OCI-LY7 (cell line): ENCODE measurements at places on chromosomes 6 and 20. TPM values are rescaled to one million over a fixed set of nuclear protein-coding genes. Genes with fewer than 3 reads are reported as not detected.

The LZTS3 gene
- 4.2 and 5.0 TPM in 2 replicates for total RNA-seq

DNA sequence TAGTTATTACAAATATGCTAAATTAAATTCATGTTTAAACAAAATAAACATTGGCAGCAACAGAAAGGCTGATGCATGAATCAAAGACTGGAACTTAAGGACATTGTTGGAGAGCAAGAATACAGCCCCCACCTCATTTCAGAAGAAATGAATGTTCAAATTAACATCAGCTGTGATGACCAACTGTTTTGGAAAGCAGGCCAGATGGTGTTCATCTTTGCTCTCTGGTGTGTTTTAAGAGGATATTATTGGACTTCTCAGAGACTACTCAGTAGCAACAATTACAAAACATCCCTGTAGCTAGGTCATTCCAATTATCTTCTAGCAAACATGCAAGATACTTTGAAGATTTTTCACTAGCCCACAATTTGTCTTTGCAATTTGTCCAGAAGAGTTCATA lies 118.6 kb upstream of the DOK5 start:
- DNase-seq, result no peak

DNA sequence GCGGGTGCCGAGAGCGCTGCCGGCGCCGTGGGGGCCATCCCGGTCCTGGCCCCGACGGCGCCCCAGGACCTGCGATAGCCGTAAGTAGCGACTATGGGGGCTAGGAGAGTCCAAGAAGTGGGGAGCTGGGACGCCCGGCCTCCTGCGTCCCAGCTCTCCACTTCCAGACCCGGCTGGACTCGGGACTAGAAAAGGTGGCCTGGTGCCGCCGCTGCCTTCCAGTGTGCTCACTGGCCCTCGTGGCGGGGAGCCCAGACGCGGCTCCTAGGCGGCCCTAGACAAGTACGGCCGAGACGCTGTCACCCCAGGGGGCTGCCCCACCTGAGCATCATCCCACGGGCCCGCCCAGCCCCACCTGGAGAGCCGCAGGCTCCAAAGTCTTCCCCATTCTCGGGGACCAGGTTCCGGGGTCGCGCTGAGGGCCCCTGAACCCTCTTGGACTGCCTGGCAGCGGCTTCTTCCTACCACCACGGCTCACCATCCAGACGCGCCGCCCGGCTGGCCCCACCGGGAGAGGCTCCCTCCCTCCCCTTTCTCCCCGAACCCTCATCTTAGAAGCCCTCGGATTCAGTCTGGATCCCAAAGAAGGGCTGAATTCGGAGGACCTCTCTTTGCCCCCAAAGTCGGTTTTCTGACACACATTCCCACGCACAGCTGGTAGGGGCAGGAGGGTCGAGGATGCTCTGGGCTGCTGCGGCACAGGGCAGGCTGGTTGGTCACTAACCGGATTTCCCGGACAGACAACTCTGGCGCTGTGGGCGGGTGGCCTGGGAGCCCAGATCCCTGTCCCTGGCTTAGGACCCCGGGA lies 870 bp upstream of the MDFI start:
- no peak for DNase-seq

- DNase-seq, result no peak
Measured at GRCh38 chr6:119559586-119559985, 210.0 kb upstream of the MAN1A1 start.

DNA sequence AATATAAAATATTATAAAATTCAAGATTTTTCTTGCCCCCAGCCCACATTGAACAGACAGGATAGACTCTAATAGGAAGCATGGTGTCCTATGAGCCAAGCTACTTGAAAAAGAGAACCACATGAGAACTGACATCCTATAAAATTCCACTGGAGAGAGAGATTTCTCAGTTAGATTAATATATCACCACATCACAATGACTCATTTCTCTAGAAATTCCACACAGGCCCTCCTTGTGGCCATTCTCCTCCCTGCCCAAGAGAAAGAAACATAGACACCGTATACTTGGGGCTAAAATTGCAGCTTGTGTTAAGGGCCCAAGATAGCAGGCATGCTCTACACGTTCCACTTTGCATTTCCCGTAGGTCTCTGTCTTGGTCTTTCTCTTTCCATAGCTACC lies 481.4 kb downstream of the PTPRT start:
- no peak for DNase-seq
